ENCODE measurements at places on chromosomes 2 and 18.

DNA sequence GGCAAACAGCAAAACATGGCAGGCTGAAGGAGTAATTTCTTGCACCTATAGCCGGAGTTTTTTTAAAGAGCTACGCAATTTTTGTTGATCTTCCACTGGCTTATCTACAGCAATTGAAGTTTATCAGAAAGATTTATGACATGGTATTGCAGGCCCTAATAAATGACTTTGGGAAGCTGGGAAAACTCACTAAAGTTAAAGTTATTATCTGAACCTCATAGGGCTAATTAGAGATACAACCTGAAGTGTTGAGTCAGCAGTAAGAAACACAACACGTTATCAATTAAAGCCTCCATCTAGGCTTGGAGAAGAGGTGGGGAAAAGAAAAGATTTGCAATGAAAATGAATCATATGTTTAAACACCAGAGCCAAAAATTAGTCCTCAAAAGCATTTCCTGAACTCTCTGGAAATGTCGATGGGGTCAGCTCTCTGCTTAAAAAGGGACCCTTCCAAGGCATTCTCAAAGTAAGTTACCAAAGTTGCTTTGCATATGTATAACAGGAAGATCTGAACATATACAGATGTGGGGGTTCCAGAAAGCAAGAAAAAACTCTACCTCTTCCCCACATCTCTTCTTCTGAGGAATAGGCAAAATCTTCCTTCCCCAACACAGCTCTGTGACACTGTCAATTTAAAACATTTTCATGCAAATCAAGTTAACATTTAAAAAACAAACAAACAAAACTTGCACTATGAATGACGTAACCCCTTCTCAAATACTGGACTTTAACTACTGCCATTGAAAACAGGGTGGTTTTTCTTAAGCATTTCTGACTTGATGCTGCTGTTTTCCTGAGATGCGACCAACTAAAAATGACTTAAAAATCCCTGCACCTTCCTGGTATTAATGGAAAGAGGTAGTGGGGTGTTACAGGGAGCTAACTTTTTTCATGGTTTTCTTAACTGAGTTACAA is 915.6 kb downstream of the NRXN1 start:
- no peak for DNase-seq

- DNase-seq = no peak
Measured at GRCh38 chr2:137892739-137893138, 71.5 kb upstream of the HNMT start.

GRCh38 chr2:94759211-94759610 is 112.0 kb upstream of the TEKT4 start:
- no peak for DNase-seq

DNA sequence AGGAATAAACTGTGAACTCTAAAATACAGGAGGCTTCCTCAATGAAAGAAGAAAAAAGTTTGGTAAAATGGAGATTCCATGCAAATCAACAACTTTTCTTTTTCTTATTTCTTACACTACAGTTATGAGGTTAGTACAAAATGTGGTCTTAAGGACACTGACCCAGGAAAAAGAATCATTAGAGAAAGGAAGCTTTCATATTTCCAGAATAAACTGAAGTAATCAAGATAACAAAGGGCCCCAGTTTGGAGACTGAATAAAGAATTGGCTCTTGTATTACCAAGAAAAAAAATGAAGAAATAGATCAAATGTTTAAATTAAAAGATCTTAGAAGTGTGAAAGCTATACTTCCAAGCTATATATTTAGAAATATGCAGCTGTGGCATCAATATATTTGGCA is 72.3 kb downstream of the SLC66A3 start:
- no peak for DNase-seq

DNA sequence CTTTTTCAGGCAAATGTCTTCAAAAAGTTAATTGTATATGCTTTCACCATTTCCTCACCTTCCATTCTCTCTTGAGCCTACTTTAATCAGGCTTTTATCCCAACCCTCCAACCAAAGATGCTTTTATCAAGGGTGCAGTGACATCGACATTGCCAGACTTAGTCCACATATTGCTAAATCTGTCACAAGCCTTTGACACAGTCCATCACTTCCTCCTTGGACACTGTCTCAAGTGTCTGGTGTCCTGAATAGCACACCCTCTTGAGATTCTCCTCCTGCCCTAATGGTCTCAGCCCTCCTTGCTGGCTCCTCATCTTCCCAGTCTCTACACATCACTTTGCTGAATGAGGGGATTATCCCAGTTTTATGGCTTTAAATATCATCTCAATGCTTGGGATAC is 147.5 kb upstream of the SLC39A10 start:
- no peak for DNase-seq

DNA sequence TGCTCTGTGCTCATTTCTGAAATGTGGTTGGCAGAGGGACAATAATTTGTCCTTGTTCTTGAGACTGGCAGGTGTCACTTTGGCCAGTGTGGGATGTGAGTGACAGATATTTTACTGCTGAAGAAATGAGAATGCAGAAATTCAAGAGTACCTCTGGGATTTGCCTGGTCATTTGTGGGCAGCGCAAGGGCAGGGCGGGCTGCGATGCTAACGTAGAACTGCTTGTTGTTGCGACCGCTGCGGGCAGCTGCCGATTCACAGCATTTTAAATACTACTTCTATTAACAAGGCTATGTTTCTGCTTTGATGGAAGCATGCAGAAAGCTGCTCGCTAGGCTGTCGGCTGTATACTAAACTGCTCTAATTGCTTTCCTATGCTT is 268.6 kb downstream of the FIGN start:
- no peak for DNase-seq

DNA sequence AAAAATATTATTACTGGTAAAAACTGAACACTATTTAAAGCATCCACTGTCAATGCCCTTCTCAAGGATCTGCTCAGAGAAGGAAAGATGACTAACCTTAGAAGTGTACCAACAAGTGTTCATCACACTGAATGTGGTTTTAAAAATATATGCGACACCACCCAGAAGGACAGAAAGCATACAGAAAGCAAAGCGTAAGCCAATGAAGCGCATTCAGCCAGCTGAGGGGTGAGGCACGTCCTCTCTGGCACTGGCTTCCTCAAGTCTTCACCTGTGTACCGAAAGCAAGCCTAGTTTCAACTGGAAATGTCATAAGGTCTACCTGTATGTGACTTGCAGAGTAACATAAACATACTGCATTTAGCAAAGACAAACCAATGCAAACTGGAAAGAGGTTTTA is 88.8 kb downstream of the PSMG2 start:
- DNase-seq = no peak

DNA sequence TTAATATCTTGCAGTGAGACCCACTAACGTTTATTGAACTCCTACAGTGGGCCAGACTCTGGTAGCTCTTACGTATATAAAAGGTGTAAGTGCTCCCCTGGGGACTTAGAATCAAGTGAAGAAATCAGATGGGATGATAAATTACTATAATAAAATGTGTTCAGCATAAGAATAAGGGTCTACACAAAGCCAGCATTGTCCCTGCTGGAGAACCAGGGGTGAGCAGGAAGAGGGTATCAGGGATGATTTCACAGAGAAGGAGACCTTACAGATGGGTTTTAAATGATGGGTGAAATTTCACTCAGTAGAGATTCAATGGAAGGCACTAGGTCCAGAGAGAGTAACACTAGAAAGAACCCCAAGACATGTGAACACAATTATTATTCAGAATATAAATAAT is 20.7 kb downstream of the NRXN1 start:
- DNase-seq = no peak

DNA sequence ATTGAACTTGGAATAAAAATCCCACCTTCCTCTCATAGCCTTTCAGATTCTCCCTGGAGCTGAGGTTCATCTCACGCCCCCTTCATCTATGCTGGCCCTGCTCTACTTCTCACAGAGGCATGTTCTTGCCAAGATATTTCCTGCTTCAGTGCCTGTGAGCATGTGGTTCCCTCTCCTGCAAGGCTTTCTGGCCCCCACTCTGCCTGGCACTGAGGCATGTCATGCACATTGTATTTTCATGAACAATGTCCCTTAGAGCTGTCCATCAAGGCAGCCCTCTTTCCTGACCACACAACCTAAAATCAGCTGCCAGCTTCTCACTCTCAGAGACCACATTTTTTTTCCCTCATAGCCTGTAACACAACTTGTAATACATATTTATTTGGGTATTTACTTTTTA is 18.0 kb upstream of the HK2 start:
- DNase-seq = no peak
